NCI-H2029 treated with DMSO at 0.1 percent for 48 hours (cell line): ENCODE measurements at places on chromosomes 3 and 15.

- no peak for DNase-seq
These were observed 139.9 kb downstream of the ROBO2 start for GRCh38 chr3:77179762-77180161.

GRCh38 chr3:111831840-111832239 is 27.2 kb upstream of the PHLDB2 start:
- DNase-seq, result no peak

DNA sequence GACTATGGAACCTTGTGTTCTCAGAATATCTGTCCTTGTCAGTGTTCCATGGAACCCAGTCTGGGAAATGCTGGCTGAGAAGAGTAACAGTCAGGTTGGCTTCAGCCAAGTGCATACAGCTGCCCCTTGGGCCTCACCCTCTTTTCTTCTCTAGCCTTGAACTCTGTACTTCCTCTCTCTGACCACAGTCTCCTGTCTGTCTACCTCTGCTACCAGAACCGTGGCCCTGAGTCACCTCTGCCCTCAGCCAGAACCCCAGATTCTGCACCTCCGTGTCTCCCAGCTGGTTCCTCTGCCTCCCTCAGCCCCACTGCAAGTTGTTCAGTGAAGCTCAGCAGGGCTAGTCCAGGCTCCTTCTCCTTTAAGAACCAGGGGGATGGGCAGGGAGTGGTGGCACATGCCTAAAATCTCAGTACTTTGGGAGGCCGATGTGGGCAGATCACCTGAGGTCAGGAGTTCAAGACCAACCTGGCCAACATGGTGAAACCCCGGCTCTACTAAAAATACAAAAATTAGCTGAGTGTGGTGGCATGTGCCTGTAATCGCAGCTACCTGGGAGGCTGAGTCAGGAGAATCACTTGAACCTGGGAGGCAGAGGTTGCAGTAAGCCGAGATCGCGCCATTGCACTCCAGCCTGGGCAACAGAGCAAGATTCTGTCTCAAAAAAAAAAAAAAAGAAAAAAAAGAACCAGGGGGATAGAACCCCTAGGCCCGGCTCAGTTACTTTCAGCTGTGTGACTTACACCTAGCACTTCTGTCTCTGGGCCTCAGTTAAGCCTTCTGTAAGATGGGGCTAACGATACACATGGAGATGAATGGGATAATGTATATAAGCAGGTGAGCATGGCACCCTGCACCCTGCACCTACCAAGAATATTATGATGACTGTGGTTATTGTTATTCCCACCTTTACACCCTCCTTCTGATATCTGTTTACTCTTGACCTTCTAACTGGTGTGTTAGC is 24.3 kb upstream of the TATDN2 start:
- no peak for DNase-seq

GRCh38 chr3:74561881-74562280 is 52.6 kb downstream of the CNTN3 start:
- no peak for DNase-seq

DNA sequence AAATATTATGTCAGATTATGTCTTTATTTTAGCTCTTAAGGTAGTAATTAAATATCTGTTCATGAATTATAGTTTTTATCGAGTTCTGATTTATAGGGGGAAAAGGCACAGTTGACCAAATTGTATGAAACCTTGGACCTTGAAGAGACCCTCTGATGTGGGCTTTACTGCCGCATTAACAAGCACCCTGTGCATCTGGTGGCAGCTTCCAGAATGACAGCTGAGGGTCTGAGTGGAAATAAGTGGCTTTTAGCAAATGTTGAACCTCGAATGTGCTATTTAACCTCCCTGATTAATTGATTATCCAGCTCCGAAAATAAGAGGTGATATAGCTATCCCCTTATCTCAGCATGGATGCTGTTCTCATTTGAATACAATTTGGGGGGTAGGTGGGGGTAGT is 87.0 kb downstream of the TMEM108 start:
- DNase-seq, result no peak

DNA sequence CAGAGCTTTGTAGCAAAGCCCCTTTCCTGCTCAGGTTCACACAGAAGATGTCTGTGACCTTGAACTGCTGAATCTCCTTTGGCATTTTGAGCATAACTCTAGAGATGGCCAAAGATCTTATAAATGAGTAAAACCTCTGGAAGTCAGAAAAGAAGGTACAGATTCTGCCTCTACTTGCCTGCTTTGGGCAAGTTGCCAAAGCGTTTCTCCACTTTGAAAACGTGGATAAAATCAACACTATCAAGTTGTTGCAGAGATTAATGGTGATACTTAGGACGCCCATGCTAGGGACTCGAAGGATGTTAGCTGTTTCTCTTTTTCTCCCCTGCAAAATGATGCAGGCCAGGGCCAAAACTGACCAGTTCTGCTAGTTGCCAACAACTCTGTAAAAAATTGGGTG is 68.0 kb upstream of the CMTM7 start:
- no peak for DNase-seq

GRCh38 chr3:151276687-151277042 is 1.7 kb downstream of the P2RY14 start:
- DNase-seq, result no peak
